ENCODE measurements at places on chromosomes 7 and 10.

GRCh38 chr7:92661651-92662050 is 71.5 kb upstream of the FAM133B start:
- DNase-seq, result no peak

- DNase-seq, result no peak
Observed at GRCh38 chr10:13608246-13608853, 21.6 kb downstream of the PRPF18 start.

DNA sequence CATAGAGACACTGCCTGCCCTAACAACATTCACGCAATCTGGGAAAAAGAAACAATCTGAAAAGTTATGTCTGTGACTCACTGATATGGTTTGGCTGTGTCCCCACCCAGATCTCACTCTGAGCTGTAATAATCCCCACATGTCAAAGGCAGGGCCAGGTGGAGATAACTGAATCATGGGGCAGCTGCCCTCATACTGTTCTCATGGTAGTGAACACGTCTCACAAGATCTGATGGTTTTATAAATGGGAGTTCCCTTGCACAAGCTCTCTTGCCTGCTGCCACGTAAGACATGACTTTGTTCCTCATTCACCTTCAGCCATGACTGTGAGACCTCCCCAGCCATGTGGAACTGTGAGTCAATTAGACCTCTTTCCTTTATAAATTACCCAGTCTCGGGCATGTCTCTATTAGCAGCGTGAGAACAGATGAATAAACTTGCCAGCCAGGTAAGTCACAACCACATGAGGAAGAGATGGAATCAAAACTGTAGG is 341.5 kb upstream of the AOAH start:
- DNase-seq, result no peak

- DNase-seq, result no peak
Observed at GRCh38 chr10:6072215-6072934, 10.2 kb upstream of the IL2RA start.
